ENCODE measurements at places on chromosomes 3 and 15.
A peak's percentile ranks its signal among the peaks of the same experiment; 100 is the strongest.

GRCh38 chr15:36330598-36330997 lies 248.8 kb upstream of the CDIN1 start:
- DNase-seq, result no peak

- DNase-seq, result no peak
These were observed 18.9 kb upstream of the HCN4 start for GRCh38 chr15:73387507-73388255.

- no peak for DNase-seq
These were observed 82.6 kb upstream of the ARHGEF3 start for GRCh38 chr3:56884387-56884786.

DNA sequence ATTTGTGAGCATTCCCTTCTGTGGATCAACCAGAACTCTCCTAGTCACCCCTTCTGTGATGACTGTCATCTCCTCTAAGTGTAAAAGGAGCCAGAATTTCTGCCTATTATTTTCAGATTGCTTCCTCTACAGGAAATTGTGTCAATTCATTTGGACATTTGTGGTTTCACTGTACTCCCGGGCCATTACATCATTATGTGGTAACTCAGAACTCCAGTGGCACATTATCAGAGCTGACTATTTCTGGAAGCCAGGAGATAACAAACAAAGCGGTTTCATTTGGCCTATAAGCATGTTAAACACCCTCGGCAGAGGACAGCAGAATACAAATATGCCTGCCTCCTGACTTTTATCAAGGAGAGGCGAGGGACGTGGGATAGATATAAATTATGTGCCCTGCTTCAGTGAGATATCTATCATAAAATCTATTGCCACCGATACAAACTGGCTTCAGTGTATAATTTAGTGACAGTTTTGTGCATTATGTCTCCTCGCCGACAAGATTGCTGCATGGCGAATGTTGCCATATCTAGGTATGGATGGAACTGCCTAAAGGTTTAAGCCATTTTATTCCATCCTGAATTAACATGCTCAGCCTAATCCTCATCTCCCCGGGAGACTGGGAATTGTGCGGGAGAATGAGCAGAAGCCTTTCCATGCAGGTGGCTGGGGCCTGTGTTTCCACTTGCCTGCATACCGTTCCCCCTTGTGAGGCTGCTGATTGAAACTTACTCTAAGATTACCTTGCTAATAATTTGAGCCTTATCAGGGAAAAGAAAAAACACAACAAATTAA lies 193.4 kb upstream of the SEMA6D start:
- no peak for DNase-seq

DNA sequence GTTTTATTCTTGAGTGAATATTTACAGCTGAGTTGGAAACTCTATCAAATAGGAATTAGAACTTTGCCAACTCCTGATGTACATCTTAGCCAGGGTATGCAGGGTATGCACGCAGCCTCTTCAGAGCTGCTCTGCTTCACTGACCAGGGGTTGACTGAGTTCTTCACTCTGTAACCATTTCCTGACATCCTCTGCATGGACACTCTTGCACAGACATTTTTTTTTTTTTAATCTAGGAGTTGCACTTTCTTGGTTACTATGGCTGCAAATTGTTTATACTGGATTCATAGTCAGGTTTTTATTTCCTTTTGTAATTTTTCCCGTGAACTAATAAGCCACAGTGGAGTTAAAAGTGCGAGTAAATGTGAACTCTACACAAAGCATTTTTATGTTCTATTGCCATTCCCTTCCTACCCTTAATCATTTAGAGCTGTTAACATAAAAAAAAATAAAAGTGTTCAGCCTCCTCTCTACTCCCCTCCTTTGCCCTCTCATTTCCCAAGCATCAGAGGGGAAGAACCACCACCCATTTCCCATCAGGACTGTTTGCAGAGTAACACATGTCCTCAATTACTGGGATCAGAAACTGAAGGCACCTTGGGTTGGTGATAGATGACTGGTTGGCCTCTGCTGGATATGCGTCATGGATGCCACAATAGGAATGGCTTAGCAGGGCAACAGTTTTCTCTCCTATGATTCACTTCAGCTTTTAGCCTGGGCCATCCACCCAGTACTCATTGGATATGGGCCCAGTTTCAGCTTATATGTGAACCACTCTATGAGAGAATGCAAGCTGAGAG lies 54.0 kb downstream of the DUT start:
- no peak for DNase-seq

- no peak for DNase-seq
These were observed 453.8 kb downstream of the OTOL1 start for GRCh38 chr3:161950318-161950868.

GRCh38 chr15:99440029-99440428 lies 125.8 kb upstream of the MEF2A start:
- no peak for DNase-seq

GRCh38 chr15:56440214-56440770 lies 24.6 kb downstream of the MNS1 start:
- DNase-seq, result no peak

DNA sequence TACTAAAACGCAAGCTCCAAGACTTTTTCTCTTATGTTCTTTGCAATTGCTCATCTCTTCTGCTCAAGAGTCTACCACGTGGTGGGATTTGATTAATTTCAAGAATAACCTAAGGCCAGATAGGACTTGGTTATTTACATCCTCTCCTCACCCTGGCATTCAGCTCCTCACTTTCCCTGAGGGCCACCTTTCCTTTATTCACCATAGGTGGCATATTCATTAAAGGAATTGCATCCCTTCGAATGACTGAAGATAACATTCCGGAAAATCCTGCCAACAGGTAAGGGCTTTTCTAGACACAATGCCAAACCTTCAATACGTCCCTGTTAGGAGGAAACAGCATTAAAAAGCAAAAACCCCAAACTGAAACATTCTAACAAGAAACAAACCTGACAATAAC lies 220.0 kb upstream of the KBTBD8 start:
- no peak for DNase-seq

DNA sequence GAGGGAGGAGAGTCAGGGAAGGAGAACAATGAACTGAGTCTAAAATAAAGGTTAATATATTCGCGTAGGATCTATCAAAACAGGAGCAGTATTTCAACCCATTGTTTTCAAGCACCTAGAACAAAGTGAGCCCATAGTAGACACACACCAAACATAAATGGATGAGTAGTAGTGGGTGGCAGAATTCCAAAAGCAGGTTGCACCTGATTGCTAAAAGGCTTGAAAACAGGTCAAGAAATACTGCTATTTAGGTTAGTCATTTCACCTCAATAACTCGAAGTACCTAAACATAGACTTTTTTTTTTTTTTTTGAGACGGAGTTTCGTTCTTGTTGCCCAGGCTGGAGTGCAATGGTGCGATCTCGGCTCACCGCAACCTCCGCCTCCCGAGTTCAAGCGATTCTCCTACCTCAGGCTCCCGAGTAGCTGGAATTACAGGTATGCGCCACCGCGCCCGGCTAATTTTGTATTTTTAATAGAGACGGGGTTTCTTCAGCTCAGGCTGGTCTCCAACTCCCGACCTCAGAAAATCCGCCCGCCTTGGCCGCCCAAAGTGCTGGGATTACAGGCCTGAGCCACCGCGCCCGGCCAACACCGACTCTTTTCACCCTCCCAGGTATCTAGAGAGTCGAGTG lies 855 bp upstream of the ABHD5 start:
- peak; percentile 50 for DNase-seq

GRCh38 chr15:45448066-45448915 lies 69.9 kb upstream of the GATM start:
- DNase-seq, result no peak

DNA sequence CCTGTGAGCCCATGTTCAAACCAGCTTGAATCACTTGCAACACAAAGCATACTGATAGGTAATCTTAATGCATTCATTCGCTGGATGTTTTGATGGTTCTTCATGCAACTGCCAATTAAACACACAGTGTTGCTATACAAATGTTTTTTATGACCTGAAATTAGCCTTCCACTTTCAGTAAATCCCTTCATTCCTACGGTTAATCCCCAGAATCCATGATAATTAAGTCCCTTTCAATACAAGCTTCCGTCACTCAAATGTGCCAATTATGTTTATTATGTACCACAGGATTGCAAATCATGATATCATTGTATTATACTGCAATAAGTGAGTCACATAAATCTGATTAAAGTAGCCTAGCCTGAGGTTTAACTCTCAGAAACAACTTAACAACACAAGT lies 14.5 kb upstream of the LYZL4 start:
- DNase-seq, result no peak

- DNase-seq, result no peak
These were observed 7.7 kb downstream of the SERP1 start for GRCh38 chr3:150538324-150539208.

GRCh38 chr3:195748661-195749060 lies 27.9 kb downstream of the MUC20 start:
- DNase-seq, result no peak

DNA sequence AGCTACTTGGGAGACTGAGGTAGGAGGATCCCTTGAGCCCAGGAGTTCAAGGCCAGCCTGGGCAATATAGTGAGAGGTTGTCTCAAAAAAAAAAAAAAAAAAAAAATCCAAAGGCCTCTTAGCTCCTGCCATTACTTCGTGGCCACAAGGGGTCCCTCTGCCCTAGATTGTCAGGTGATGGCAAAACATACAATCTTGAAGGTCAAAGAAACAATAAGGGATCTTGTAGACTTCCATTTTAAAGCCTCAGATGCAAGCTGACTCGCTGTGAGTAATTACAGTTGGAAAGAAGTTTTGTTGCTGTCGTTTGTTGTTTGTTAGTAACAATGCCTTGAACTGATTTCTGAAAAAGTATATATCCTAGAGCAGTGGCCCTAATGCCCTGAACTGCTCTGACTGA lies 55.9 kb upstream of the PLCL2 start:
- no peak for DNase-seq

DNA sequence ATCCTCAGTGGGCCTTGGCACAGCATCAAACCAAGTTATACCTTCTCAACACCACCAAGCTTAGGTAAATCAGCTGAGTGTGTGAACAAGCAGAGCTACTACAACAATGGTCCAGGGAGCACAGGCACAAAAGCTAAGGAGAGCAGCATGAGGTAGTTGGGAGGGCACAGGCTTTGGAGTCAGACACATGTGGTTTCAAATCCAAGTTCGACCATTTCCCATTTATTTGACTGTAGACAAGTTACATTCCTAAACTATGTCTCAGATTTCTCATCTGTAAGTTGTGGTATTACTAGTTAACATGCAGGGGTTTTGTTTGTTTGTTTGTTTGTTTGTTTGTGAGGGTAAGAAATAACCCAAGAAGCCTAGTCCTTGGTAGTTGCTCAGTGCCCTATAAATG lies 46.9 kb downstream of the MLH1 start:
- no peak for DNase-seq

DNA sequence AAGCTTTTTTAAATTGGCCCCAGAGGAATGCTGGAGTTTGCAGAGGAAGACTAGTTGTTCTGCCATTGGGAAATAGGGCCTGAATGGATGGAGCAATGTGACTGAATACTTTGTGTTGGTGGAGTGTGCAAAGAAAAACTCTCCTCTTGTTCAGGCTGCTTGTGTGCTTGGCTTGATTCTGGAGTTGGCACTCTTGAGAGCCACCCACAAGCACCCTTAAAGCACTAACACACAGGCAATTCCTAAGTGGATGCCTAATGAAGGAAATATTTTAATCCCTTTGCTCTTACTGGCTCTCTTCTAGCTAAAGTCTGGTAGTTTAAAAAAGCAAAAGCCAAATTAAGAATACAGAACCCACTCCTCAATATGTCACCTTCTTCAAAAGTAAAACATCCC lies 304.4 kb upstream of the C2CD4B start:
- no peak for DNase-seq

DNA sequence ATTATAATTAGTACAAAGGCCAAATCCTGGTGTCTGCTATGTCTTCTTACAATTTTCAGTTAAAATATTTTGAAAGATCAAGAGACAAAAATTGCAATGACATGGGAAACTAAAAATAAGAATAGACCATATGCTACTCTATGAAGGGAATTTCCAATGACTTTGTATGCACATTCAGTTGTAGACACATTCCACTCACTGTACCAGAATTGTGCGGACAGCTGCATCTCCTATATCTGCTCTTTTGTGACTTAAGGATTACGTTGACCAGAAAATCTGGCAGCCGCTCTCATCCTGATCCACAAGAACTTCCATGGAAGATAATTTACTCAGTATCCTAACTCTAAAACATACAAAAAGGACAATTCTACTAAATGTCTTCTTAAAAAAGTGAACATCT lies 493.9 kb upstream of the KCNMB2 start:
- DNase-seq, result no peak

DNA sequence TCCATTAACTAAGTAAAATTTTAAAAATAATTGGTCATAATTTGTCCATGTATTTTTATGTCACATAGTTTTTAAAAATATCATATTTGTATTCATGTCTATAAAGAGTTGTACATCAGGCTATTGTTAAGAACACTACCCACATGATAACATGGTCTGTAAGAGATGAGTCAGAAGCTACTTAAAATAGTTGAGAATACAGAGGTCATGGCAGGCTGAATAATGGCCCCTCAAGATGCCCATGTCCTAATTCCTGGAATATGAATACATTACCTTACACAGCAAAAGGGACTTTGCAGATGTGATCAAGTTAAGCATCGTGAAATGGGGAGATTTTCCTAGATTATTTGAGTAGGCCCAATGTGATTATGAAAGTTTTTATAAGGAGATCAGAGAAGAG lies 782.9 kb upstream of the GOLIM4 start:
- no peak for DNase-seq

DNA sequence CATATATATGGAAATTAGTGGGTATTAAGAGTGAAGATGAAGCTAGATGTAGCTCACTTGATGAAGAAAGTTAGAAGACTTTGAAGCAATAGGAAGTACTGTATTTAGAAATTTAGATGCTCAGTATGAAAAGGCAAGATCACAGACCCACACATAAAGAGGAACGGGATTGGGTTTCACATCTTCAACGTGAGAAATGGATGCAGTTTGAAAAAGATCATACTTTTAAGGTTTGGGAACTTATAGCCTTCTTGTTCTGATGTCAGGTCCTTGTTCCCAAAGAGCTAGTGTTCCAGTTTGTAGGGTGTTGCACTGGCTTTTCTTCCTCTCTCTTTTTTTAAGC lies 16.7 kb downstream of the AP3S2 start:
- no peak for DNase-seq

DNA sequence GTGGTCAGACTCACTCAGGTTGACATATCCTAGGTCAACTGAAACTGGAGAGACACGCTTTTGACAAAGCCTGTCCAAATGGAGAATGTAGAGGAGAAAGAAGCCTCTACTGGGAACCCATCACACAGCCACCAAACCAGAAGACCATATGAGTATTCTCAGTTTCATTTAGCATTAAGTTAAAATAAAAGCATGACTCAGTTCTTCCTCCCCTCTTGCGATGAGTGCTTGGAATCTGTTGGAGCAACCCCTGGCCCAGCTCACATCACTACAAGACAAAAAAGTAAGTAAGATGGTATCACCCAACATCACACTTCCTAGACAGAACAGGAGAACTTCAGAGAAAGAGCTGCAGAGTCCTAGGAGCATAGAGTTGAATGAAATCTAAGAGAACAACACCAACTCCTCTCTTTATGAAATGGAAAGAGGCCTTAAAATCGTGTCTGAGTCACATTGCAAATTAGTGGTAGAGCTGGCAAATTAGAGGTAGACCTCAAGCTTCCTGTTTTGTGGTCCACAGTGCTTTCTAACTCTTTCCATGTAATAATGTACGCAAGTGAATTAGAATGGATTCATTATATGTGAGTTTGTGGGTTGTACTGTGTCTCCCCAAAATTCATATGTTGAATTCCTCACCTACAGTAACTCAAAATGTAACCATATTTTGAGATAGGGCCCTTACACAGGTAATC lies 51.2 kb downstream of the FGF12 start:
- DNase-seq, result no peak

- peak; percentile 87 for DNase-seq
These were observed 67.9 kb upstream of the MITF start for GRCh38 chr3:69671082-69671952.

- no peak for DNase-seq
These were observed 37.0 kb downstream of the FMN1 start for GRCh38 chr15:33157371-33158037.
